ENCODE measurements at places on chromosomes 3 and 15. TPM values are rescaled to one million over a fixed set of nuclear protein-coding genes. Genes with fewer than 3 reads are reported as not detected.
A peak's percentile ranks its signal among the peaks of the same experiment; 100 is the strongest.

EFCAB12 gene
- polyA plus RNA-seq = 3.1 TPM

TMEM43 gene
- polyA plus RNA-seq = 30.7 TPM

CFAP91 gene
- polyA plus RNA-seq = 0.48 TPM

C3orf80 gene
- not detected for polyA plus RNA-seq

ABTB1 gene
- polyA plus RNA-seq = 259 TPM

HAUS2 gene
- 18.3 TPM for polyA plus RNA-seq

KCNMB2 gene
- polyA plus RNA-seq = not detected

AGBL1 gene
- not detected for polyA plus RNA-seq

GASK1A gene
- not detected for polyA plus RNA-seq

CADPS gene
- polyA plus RNA-seq = 0.27 TPM

CACNA2D3 gene
- 0.19 TPM for polyA plus RNA-seq

CGNL1 gene
- polyA plus RNA-seq = 0.03 TPM

DNA sequence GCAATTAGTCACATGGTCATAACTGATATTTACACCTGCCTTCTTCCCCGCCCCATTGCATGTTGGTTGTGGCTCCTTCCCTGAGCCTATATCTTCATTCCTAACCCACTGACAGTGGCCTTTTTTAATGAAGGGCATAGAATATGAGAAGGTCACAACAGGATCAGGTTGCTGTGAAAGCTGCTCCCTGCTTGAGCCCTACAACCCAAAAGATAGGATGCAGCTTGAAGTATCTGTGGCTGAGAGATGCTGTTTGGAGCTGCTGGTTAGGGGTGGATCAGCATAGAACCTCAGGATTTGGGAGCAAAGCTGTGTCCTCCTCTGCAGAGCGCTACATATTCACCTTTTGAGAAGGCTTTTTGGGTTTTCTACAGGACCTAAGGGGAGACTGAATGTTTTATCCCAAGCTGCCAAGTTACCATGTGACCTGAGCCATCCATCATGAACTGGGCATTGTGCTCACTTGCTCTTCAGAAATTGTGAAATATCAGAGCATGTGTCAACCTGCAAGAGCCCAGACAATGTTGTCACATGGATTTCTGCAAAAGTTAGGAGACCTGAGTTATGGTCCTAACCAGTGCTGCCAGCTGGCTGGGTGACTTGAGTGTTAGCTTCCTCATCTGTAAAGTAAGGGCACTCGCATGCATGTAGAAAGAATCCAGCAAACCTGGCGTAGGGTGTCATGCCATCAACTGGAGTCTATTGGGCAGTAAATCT, 49.8 kb upstream of the ARL8B start:
- H3K27ac ChIP-seq = no peak overlapping the region
- H3K4me1 ChIP-seq = no peaks in the 10 kb centered on the region
- no peaks in the 10 kb centered on the region for H3K36me3 ChIP-seq
- H3K4me3 ChIP-seq = no peak overlapping the region
- H3K27me3 ChIP-seq = peaks cover 6% of the 10 kb centered on the region
- DNase-seq = no peak

- no peaks in the 10 kb centered on the region for H3K4me1 ChIP-seq
- H3K27ac ChIP-seq = no peak overlapping the region
- peaks cover 37% of the 10 kb centered on the region for H3K36me3 ChIP-seq
- DNase-seq = no peak
These were observed 51.8 kb downstream of the HEG1 start for GRCh38 chr3:125003859-125004595.

DNA sequence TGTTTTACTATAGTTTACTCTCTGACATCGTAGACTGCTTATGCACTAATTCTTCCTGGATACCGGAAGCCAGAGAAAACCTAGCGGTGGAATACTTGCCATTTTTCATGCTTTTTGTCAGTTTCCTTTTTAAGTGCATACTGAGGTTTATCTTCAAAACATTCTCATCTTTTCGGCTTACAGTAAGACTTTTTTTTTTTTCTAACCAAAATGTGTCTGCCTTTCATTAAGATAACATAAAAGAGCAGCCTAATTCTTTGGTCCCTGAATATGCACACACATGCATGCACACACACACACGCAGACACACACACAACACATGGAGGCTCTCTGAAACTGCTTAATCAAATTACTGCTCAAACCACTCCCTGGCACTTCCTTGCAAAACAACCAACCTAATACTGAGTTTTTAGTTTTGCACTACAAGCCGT, 1.3 kb downstream of the ZNF445 start:
- peaks cover 11% of the 10 kb centered on the region for H3K4me1 ChIP-seq
- H3K27me3 ChIP-seq = no peaks in the 10 kb centered on the region
- no peaks in the 10 kb centered on the region for H3K36me3 ChIP-seq
- DNase-seq = no peak

GRCh38 chr15:89164712-89165211, 56.6 kb downstream of the RLBP1 start:
- peaks cover 20% of the 10 kb centered on the region for H3K36me3 ChIP-seq
- no peak for DNase-seq
- no peak overlapping the region for H3K27ac ChIP-seq
- no peak overlapping the region for H3K4me3 ChIP-seq

DNA sequence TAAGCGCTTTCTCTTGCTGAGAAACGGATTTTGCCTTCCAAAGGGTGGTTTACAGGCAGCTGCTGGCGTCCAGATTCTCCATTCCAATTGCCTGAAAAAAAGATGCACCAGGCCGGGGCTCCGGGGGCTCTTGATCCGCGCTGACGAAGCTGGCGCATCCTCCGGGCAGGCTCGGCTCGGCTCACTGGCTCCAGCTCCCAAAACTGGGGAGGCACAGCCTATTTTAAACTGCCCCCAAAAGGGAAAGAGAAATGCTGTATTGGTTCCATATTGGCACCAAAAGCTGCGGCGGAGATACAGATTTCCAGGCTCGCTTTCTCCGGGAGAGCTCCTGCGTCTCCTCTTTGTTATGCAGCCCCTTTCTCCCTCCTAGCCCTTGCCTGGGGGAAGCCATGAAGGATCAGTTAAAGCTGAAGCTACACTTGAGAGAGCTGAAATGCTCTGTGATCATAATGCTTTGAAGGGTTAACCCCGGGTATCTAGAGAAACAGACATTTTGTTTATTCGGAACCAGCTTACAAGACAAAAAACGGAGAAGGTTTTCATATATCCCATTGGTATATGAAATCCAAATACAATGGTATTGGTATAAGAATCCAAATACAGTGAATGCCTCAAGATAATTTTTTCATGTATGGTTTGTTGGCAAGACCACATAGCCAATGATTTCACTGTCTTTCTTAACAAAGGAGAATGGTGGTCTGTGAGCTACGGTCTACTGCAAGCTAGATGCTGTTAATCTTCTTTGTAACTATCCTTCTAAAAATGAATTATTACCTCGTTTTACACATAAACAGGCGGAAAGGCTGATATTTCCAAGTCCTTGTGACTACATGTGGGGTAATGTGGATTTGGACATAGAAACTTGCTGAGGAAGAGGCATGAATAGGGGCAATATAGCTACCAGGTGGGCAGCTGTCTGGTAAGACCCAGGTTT, 693 bp downstream of the CD200 start:
- peak overlapping the region; percentile 83 for H3K27ac ChIP-seq
- H3K4me1 ChIP-seq = peaks cover 31% of the 10 kb centered on the region
- H3K36me3 ChIP-seq = peaks cover 6% of the 10 kb centered on the region
- no peaks in the 10 kb centered on the region for H3K27me3 ChIP-seq
- peak; percentile 34 for DNase-seq
- H3K4me3 ChIP-seq = peak overlapping the region; percentile 83

DNA sequence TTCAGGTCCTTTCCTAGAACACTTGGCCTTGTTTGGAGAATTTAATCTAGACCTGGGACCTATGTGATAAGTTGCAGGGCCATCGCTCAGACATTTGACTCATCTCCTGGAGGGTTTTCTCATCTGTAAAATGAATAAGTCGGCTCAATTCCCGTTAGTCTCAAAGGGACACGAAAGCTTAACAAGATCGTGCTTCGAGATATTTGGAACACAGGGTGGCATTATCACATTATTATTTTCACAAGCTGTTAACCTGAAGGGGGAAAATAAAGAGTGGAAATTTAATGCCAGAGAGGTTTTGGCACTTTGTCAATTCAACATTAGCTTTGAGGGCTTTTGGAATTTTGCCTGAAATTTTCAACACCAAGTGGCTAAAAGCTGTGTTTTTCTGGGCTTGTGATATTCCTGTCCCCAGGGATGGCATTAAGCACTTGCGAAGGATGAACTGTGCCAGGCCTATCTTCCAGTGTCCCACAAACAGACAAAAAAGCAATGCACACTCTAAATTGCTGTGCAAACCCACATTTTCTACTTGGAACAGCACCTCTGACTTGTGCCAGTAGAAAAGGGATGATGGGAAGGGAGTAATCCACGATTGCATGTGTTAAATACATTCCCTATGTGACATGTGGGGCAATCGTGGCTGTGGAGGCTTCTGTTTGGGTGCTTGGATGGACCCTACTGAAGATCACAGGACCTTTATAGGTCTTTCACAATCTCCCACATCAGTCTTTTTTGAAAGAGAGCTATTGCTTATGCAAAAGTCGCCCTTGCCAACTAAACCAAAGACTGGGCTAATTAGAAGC, 478.7 kb downstream of the MFSD1 start:
- no peak overlapping the region for H3K27ac ChIP-seq
- no peaks in the 10 kb centered on the region for H3K4me1 ChIP-seq
- H3K27me3 ChIP-seq = no peaks in the 10 kb centered on the region
- H3K36me3 ChIP-seq = no peaks in the 10 kb centered on the region
- DNase-seq = no peak

- no peaks in the 10 kb centered on the region for H3K27me3 ChIP-seq
- H3K4me1 ChIP-seq = no peaks in the 10 kb centered on the region
- no peak for DNase-seq
- no peak overlapping the region for H3K4me3 ChIP-seq
- no peaks in the 10 kb centered on the region for H3K36me3 ChIP-seq
These were observed 671.3 kb downstream of the NSUN3 start for GRCh38 chr3:94734206-94734605.

DNA sequence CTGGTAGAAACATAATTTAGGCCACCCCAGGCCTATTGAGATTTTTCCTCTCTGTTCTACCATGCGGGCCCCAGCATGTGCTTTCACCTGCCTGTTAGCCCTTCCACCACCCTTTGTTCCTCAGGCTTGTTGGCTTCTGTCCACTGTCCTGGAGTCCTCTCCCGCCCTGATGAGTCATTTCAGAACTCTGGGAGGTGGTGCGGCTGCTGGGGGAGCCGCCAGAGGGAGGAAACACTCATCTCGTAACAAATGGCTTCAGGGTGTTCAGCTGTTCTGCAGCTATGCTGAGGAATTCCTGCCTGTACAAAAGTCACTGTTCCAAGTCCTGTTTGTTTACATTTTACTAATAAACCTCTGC, 36.3 kb downstream of the LRTM1 start:
- H3K27ac ChIP-seq = no peak overlapping the region
- no peaks in the 10 kb centered on the region for H3K36me3 ChIP-seq
- H3K4me1 ChIP-seq = no peaks in the 10 kb centered on the region
- H3K27me3 ChIP-seq = no peaks in the 10 kb centered on the region
- no peak overlapping the region for H3K4me3 ChIP-seq

GRCh38 chr3:14716591-14716990, 41.6 kb downstream of the C3orf20 start:
- H3K4me3 ChIP-seq = no peak overlapping the region
- H3K27ac ChIP-seq = no peak overlapping the region
- no peaks in the 10 kb centered on the region for H3K36me3 ChIP-seq
- H3K27me3 ChIP-seq = no peaks in the 10 kb centered on the region

- H3K27ac ChIP-seq = no peak overlapping the region
- DNase-seq = no peak
- no peak overlapping the region for H3K4me3 ChIP-seq
- no peaks in the 10 kb centered on the region for H3K4me1 ChIP-seq
- H3K27me3 ChIP-seq = no peaks in the 10 kb centered on the region
These were observed 30.7 kb upstream of the GRIP2 start for GRCh38 chr3:14570864-14571263.

- no peaks in the 10 kb centered on the region for H3K4me1 ChIP-seq
- no peak for DNase-seq
- no peaks in the 10 kb centered on the region for H3K27me3 ChIP-seq
- H3K27ac ChIP-seq = no peak overlapping the region
These were observed 7.0 kb downstream of the EBLN2 start for GRCh38 chr3:73068419-73068818.

DNA sequence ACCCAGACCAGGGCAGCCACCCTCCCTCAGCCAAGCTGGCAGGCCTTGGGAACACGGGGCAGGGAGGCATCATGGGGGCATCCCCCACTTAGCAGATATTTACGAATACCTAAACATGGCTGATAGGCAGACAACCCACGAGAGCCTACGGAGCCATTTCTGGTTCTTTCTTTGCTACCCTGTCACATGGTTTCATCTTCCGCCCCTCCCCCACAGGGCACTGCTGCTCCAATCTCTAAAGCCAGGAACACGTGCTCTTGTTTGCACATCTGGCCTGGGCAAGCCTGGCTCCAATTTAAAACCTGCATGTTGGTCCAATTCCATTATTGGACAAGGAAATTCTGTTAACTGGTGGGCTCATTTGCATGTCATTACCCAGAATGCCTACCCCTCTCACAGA, 447.4 kb upstream of the NR2F2 start:
- no peaks in the 10 kb centered on the region for H3K4me1 ChIP-seq
- H3K4me3 ChIP-seq = no peak overlapping the region
- no peaks in the 10 kb centered on the region for H3K36me3 ChIP-seq
- H3K27me3 ChIP-seq = no peaks in the 10 kb centered on the region
- DNase-seq = no peak

DNA sequence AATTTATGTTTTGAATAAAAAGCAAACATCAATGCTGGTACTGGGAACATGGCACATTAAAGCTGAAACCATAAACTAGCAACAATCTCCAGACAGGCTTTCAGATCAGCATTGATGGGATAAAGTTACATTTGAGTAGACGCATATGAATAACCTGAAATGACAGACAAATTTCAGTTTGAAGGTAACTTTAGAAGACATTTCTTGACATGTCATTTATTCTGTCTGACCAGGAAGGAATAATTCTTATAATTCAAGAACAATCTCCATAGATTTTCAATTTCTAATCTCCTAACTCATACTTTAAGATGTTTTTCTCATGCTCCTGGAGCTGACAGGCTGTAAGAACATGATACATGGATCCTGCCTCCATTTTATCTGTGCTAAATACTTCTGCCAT, 69.8 kb downstream of the PLCH1 start:
- DNase-seq = no peak
- no peaks in the 10 kb centered on the region for H3K4me1 ChIP-seq
- H3K36me3 ChIP-seq = no peaks in the 10 kb centered on the region
- H3K27me3 ChIP-seq = no peaks in the 10 kb centered on the region

DNA sequence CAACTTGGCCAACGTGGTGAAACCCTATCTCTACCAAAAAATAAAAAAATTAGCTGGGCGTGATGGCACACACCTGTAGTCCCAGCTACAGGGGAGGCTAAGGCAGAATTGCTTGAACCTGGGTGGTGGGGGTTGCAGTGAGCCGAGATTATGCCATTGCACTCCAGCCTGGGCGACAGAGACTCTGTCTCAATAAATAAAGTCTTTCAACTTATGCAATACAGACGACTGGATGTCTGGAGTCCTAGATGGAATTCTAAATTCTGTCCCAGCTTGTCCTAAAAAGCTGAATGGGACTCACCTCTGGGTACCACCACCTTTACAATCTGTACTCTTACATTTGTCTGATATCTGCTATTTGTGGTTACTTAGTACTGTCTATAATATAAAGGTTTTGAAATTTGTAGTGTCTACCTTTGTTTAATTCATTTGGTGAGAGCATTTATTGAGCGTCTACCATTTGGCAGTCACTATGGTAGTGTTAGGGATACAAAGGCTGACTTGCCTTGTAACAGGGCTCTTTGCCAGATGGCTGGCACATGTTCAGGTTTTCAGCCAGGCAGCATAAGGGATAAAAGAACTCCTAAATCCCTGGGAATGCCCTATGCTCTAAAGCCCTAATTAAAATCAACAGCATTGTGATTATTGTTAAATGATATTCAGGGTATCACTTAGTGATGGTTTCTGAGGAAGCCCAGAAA, 7.2 kb upstream of the ZNF609 start:
- peaks cover 7% of the 10 kb centered on the region for H3K36me3 ChIP-seq
- no peaks in the 10 kb centered on the region for H3K27me3 ChIP-seq
- no peak overlapping the region for H3K27ac ChIP-seq
